ENCODE measurements at places on chromosomes 5 and 9. TPM values are rescaled to one million over a fixed set of nuclear protein-coding genes. Genes with fewer than 3 reads are reported as not detected.

GRCh38 chr5:6311568-6312501 lies 66.5 kb downstream of the MED10 start:
- no peak overlapping the region for H3K27ac ChIP-seq
- H3K4me1 ChIP-seq: no peaks in the 10 kb centered on the region
- DNase-seq: no peak
- no peak overlapping the region for H3K4me3 ChIP-seq

DNA sequence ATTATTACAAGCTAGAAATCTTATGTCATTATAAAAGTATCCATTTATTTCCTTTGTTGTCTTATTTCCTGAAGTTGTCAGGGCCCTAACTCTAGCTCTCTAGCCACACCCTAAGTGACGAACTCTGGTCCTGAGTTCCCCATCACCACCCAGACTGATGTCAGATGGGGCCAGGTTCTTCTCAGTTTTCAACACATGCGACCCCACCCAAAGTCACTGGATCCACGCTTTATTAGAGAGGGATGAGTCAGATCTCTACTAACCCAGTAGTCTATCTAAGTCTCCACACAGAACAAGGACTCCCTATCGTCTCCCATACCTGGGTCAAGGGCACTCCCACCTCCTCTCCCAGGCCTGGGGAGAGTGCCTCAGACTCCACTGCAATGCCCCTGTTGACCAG lies 6.8 kb upstream of the FEM1C start:
- no peak overlapping the region for H3K27ac ChIP-seq
- H3K4me3 ChIP-seq: no peak overlapping the region
- H3K27me3 ChIP-seq: no peaks in the 10 kb centered on the region
- no peak for DNase-seq
- no peaks in the 10 kb centered on the region for H3K36me3 ChIP-seq
- H3K4me1 ChIP-seq: no peaks in the 10 kb centered on the region

GRCh38 chr5:33867241-33867640 lies 24.5 kb downstream of the ADAMTS12 start:
- no peak overlapping the region for H3K27ac ChIP-seq
- H3K4me1 ChIP-seq: no peaks in the 10 kb centered on the region
- no peaks in the 10 kb centered on the region for H3K36me3 ChIP-seq
- no peaks in the 10 kb centered on the region for H3K27me3 ChIP-seq
- DNase-seq: no peak

Gene PDLIM4
- 47.0 TPM for total RNA-seq

Measured in kidney (tissue), 22 donors.